ENCODE measurements at places on chromosomes 7 and 10.

- no peak for DNase-seq
These were observed 143.3 kb upstream of the DKK1 start for GRCh38 chr10:52170776-52171175.

- no peak for DNase-seq
These were observed 347.6 kb downstream of the MDFIC start for GRCh38 chr7:115269486-115269885.

GRCh38 chr7:99707096-99707495 lies 27.3 kb upstream of the CYP3A5 start:
- DNase-seq: no peak

DNA sequence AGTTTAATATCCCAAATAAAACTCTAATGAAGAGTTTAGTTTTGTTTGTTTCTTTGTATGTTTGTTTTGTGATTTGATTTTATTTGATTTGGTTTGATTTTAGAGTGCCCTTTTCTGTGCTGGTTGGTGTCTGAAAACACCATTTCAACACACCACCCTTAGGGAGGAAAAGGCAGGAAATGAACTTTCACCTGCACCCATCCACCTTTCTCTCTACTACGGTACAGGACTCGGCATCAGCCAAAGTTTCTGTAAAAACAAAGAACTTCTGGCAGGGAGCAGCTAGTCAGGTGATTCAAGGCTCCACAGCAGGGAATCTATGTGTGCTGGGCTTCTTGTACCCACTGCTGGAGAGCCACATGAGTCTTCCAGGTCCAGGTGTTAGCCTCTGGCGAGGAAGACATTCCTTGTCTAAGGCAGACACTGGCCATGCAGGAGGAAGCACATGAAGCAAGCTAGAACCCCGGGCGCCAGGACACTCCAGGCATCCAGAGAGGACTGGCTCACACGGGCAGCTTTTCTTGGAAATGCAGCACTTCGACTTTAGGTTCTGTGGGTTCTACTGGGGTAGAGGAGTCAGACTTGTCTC lies 22.1 kb upstream of the STK17A start:
- no peak for DNase-seq

- no peak for DNase-seq
These were observed 292.3 kb downstream of the SORCS1 start for GRCh38 chr10:106872176-106872575.

DNA sequence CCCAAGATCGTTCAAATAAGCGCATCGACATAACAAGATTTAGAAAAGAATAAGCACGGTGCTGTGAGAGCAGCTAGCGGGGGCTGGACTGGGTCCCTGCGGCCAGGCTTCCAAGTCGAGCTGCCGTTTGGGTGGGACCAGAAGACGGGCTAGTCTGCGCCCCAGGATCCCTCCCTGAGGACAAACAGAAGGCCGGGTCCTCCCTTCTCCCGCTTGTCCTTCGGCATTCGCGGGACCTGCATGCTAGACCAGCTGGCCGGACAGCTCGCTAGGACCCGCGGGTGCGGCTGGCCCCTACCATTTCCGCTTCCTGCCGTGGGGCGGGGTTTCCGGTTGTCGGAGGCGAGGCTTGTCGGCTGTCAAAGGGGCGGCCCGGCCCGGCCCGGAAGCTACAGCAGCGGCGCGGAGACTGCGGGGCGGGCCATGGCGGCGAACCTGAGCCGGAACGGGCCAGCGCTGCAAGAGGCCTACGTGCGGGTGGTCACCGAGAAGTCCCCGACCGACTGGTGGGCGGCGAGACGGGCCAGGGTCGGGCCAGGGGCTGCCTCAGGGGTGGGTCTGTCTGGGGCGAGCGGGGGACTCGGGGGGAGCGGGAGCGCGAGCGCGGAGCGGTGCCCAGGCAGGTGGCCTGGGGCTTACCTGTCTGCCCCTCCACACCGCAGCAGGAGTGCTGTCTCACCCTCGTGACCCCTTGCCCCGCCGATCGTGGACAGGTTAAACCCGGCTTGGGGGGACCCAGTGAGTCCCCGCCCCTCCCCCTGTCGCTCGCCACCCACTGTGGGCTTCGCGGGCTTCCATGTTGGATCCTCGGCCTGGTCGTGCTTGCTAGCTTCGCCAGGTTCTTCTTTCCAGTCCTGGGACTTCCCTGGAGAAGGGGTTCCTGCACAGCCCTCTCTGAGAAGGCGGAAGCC lies at the start of gene DBNL:
Gene DBNL, plus strand, starts transcription at position 388 of the 911 bp plus-strand sequence. Its CDS starts 36 bp downstream, at position 424.
- DNase-seq: peak; percentile 84

GRCh38 chr7:132654150-132654549 lies 77.9 kb upstream of the PLXNA4 start:
- no peak for DNase-seq

GRCh38 chr7:127799535-127800305 lies 147.7 kb downstream of the SND1 start:
- DNase-seq: no peak

All from stimulated activated CD8-positive, alpha-beta memory T cell treated with anti-CD3 and anti-CD28 coated beads, Interleukin-4, amount 100 ng/mL, for 1 hour (primary cell).